ENCODE measurements at places on chromosomes 12 and 14.

- peak; percentile 27 for DNase-seq
These were observed 7.5 kb downstream of the ITGA5 start for GRCh38 chr12:54411391-54412241.

DNA sequence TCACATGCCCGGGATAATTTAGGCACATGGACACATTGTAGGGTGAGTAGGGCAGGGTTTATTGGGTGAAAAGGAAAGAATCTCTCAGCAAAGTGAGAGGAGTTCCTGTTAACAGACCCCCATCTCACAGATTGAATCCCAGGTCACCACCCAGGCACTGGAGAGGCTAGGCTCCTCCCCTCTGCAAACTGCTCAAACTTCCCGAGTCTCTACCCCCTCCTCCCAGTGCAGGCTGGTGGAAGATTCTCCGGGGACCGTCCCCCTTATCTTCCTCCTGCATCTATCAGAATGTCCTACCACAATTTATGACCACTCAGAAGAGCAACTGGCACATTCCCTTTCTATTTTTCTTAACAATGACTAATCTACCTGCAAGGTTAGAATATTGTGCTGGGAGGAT lies 126.0 kb downstream of the NTF3 start:
- DNase-seq, result no peak

DNA sequence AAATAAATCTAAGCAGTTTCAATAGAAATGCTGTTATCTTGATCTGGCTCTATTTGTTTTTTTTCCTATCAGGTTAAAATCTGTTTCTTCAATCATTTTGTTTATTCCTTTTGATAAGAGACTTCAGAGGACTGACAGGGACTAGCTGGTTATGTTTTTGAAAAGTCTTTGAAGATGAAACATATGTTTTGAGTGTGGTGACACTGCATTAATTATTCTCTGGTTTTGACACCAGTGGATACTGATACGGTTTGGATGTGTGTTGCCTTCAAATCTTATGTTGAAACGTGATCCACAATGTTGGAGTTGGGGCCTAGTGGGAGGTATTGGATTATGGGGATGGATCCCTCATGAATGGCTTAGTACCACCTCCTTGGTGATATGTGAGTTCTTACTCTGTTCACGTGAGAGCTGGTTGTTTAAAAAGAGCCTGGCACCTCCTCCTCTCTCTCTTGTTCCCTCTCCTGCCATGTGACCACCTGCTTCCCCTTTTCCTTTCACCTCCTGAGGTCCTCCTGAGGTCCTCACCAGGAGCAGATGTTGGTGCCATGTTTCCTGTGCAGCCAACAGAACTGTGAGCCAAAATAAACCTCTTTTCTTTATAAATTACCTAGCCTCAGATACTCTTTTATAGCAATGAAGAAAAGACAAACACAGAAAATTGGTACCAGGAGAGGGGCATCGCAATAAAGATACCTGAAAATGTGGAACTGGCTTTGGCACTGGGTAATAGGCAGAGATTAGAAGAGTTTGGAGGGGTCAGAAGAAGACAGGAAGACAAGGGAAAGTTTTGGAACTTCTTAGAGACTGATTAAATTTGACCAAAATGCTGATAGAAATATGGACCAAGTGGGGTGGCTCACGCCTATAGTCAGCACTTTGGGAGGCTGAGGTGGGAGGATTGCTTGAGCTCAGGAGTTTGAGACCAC lies 23.0 kb downstream of the RASSF3 start:
- DNase-seq, result no peak

- DNase-seq, result no peak
These were observed 1024.9 kb downstream of the TMEM121 start for GRCh38 chr14:106551265-106551664.

- no peak for DNase-seq
These were observed 10.7 kb downstream of the VDR start for GRCh38 chr12:47894068-47894467.

DNA sequence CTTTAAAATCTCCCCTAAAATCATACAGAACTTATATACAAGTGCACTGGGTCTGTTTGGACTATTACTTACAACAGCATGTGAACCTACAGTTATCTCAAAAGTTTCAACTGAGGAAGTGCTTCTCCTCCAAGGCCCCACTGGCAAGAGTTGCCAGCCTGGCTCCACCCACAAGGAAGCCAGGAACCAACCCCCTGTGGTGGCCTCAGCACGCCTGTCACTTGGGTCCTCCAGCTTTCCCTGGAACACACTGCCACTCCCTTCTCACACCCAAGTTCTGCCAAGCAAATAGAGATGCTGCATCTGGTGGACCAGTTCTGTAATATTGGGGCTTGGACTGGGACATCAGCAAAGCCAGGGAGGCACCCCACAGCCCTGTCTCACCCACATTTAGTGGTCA lies 115.4 kb downstream of the GCH1 start:
- no peak for DNase-seq

- DNase-seq, result no peak
These were observed 326.6 kb downstream of the PAWR start for GRCh38 chr12:79364197-79364596.

GRCh38 chr12:65524666-65525065 lies 246.2 kb downstream of the MSRB3 start:
- no peak for DNase-seq

GRCh38 chr14:93072659-93073357 lies 42.9 kb downstream of the ITPK1 start:
- no peak for DNase-seq

DNA sequence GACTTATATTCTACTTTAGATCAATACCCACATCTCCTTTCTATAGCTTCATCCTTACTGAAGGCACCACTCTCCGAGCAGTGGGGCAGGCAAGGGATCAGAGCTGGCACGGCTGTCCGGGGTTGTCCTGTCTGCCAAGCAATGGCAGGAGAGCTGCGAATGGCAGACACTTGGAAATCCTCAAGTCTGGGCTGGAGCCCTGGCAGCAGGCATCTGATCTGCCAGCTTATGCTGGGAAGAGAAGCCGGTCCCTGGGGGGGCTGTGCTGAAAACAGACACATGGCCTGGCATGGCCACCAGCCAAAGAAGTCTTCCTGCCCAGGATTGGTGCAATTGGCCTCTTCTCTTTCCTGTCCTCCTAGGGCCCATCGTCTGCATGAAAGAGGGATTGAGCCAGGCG lies 280.2 kb upstream of the PWP1 start:
- no peak for DNase-seq

DNA sequence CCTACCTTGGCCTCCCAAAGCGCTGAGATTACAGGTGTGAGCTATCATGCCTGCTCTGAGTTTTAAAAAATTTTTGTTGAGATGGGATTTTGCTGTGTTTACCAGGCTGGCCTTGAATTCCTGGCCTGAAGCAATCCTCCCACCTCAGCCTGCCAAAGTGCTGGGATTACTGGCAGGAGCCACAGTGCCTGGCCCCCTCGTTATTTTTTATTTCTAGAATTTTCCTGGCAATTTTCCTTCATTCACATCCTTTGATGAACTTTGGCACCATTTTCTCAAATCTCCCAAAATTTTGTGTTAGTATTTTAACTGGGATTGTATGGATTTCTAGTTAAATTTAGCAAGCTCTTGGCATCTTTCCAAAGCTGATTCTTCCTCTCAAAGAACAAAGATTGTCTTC lies 24.6 kb upstream of the SCARB1 start:
- DNase-seq, result no peak

DNA sequence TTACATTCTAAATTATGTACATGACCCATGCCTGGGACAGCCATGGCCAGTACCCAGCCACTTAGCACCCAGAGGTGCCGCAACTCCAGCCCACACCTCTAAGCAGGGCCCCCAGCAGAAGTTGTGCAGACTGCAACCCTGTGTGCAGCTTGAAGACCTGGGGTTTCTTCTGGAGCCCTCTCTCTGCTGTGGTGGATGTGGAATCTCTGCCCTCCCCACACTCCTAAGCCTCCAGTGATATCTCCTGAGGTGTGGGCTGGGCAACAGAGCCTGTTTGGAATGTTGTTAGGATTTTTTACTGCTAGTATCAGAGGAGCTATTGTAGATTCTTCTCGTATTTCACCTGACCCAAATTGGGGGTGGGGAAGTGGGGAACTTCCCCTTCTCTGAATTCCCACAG lies 59.4 kb upstream of the TUNAR start:
- DNase-seq, result no peak

DNA sequence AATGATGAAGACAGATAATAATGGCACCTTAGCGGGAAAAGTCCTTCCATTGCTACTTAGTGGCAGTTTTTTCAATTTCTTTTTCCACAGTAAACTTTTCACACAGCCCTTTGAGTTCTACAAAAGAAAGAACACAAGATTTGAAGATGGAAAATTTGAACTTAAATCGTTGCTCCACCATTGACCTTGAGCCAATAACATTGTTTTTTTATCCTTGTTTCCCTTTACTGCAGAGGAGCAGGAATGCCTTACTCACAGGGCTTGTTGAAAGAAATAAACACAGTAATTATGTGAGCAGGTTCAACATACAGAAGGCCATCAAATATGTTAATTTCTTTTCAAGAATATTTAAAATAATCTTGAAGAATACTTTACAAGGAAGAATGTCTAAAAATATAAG lies 181.5 kb upstream of the KRR1 start:
- DNase-seq, result no peak

GRCh38 chr12:90292183-90292582 lies 583.5 kb upstream of the ATP2B1 start:
- no peak for DNase-seq

GRCh38 chr12:116431677-116432300 lies 127.4 kb upstream of the MAP1LC3B2 start:
- DNase-seq, result no peak

GRCh38 chr12:76337583-76337982 lies 10.6 kb downstream of the BBS10 start:
- no peak for DNase-seq

GRCh38 chr14:63962906-63963305 lies 110.1 kb downstream of the SYNE2 start:
- DNase-seq, result no peak

- no peak for DNase-seq
These were observed 19.1 kb upstream of the SYNE2 start for GRCh38 chr14:63833728-63834127.

DNA sequence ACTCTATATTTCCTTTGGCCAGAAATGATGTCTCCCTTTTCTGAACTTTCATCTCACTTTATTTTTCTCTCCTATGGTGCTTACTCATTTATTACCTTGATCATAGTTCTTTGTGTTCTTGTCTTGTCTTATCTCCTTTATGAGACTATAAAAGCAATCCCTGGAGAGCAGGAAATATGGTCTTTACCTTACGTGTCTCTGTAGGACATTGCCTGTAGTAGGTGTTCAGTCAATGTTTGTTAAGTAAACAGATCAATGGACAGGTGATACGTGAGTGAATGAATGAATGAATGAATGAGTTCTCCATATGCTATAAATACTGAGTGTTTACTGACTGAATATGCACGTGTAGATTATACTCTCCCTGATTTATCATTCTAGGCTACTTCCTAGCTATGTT lies 193.7 kb upstream of the HMGA2 start:
- DNase-seq, result no peak

- DNase-seq, result no peak
These were observed at the start of gene C14orf39 for GRCh38 chr14:60485598-60486251. C14orf39 (minus strand) TSS chr14:60486063; CDS start chr14:60485078, 985 bp downstream.

GRCh38 chr12:89225808-89226411 lies 126.4 kb downstream of the DUSP6 start:
- no peak for DNase-seq

DNA sequence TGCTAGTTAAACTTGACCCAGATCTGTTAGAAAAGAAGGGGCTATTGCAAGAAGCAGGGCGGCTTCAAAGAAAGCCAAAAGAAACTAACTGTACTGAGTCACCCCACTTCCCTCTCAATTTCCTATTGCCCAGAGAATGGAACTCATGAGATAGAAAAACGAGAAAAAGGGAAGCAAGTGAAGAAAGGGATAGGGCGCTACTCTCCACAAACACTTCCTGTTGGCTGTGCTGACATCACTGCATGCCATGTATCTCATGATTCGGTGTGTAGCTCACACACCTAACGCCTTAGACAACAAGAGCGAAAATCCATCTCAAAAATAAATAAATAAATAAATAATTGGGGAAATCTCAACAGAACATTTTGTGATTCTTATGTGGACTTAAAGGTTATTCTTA lies 13.0 kb upstream of the P2RX4 start:
- DNase-seq, result no peak

DNA sequence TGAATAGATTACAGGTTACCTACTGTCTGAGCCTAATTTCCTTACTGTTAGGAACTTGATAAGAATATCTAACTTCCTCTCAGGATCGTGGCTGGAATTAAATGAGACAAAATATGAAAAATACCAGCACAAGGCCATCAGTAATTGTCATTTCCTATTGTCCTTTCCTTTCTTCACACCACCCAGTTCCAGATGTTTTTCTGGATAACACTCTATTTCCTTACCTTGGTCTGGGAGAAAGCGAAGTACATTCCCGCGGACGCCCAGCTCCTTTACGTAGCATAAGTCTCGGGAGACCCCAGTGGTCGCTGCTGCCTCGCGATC lies 376 bp downstream of the GDF3 start:
- DNase-seq, result no peak

DNA sequence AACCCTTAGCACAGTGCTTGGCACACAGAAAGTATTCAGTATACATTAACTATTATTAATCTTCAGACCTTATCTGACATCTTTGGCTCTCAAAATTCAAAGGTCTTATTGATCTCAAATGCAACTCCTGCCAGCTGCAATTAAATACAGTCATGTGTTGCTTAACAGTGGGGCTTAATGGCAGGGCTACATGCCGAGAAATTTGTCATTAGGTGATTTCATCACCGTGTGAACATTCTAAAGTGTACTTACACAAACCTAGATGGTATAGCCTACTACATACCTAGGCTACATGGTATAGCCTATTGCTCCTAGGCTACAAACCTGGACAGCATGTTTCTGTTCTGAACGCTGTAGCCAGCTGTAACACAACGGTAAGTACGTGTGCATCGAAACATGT lies 156.3 kb upstream of the TMCC3 start:
- DNase-seq, result no peak

DNA sequence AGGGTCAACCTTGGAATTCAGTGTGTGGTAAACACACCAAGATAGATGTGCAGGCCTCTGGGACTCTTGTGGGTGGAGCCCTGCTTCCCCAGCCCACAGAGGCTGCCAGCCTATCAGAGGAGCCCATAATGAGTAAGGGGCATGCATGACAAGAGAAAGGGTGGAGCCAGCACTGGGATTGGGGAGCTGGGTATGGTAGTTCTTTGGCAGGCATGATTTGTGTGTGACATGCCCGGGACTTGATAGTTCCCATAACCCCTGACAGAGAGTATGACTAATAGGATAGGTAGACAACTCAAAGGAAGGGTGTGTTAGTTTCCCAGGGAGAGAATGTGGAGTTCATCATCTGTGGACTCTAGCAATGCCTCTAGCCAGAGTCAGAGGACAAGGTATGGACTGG lies 143.0 kb downstream of the EMP1 start:
- no peak for DNase-seq

GRCh38 chr12:79983986-79984620 lies 49.2 kb upstream of the PPP1R12A start:
- no peak for DNase-seq

DNA sequence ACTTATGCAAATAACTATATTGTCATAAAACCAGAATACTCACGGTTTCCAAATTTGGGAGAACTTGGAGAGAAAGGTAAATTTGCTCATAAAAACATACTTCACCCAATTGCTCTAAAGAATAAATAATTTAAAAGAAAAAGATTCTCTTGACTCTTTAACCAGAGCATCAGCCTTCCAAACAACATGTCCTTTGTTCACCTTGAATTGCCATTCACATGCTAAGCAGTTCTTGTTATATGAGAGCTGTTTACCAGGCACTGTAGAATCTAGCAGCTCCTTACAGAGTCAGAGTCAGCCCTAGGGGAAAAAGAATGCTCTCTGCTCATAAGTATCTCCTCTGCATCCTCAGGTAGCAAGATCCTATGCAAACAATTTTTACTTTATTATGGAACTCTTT lies 10.2 kb downstream of the SLCO1A2 start:
- no peak for DNase-seq
